ENCODE measurements at places on chromosomes 1 and 21. TPM values are rescaled to one million over a fixed set of nuclear protein-coding genes. Genes with fewer than 3 reads are reported as not detected.

RSRP1 gene
- polyA plus RNA-seq = 93.7 TPM

LAMB3 gene
- 0.05 TPM for polyA plus RNA-seq

CA6 gene
- polyA plus RNA-seq = not detected

AHCYL1 gene
- 65.3 TPM for polyA plus RNA-seq

ATP1A4 gene
- polyA plus RNA-seq = 0.27 TPM

ABCG1 gene
- 1.7 TPM for polyA plus RNA-seq

TXLNA gene
- polyA plus RNA-seq = 13.2 TPM

C1QTNF12 gene
- polyA plus RNA-seq = 4.2 TPM

CDK11A gene
- polyA plus RNA-seq = 76.1 TPM

OR6K3 gene
- not detected for polyA plus RNA-seq

TESK2 gene
- 6.0 TPM for polyA plus RNA-seq

CYP4A11 gene
- not detected for polyA plus RNA-seq

PLPPR4 gene
- 0.99 TPM for polyA plus RNA-seq

SPATA46 gene
- polyA plus RNA-seq = not detected

APCS gene
- polyA plus RNA-seq = not detected

ADGRL4 gene
- polyA plus RNA-seq = 0.32 TPM

ARHGAP29 gene
- 4.2 TPM for polyA plus RNA-seq

MXRA8 gene
- polyA plus RNA-seq = 9.1 TPM

AKR7A3 gene
- 0.24 TPM for polyA plus RNA-seq

DISC1 gene
- 2.1 TPM for polyA plus RNA-seq

WDR64 gene
- not detected for polyA plus RNA-seq

RPL11 gene
- 1,484 TPM for polyA plus RNA-seq
